ENCODE measurements at places on chromosomes 11 and 22.

DNA sequence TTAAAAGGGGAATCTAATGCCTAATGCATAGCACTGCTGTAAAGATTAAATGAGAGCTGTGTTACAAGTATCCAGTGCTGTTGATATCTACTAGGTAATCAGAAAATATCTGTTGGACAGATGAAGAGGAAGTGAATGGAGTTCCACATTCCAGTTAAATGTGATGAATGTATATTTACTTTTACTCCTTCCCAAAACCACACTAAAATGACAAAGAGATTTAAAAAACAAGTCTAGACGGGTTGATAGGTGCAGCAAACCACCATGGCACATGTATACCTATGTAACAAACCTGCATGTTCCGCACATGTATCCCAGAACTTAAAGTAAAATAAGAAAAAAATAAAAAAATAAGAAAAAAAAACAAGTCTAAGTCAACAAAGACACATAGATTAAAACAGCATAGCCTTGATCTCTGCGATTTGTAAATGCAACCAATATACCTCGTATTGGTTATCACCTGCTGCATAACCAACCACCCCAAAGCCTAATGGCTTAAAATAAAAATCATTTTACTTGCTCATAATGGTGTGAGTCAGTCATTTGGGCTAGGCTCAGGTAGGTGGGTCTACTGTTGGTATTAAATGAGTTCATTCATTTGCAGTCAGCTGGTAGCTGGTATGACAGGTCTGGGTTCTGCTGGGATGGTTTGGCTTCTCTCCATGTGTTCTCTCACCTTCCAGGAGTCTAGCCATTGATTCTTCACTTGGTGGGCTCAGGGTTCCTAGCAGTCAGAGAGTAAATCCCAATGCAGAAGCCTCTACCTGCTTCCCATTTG is 39.7 kb upstream of the SLC6A5 start:
- no peak for DNase-seq

GRCh38 chr11:118304568-118305248 is at the start of gene CD3E:
TSS of gene CD3E (plus strand) at chr11:118304730. CDS start at chr11:118304953, 223 bp downstream.
- no peak for DNase-seq

DNA sequence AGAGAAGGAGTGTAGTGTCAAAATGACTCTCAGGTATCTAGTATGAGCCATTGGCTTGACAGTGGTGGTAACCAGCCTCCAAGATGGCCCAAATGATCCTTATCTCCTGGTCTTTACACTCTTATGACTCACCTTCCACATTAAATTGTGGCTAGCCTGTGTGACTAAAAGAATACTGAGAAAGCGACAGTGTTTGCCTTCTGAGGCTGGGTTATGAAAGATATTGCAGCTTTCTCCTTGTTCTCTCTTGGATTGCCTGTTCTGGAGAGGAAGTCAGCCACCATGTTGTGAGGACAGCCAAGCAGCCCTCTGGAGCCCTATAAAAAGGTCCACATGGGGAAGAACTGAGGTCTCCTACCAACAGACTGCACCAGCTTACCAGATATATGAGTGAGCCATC is 15.8 kb downstream of the C11orf71 start:
- DNase-seq: no peak

DNA sequence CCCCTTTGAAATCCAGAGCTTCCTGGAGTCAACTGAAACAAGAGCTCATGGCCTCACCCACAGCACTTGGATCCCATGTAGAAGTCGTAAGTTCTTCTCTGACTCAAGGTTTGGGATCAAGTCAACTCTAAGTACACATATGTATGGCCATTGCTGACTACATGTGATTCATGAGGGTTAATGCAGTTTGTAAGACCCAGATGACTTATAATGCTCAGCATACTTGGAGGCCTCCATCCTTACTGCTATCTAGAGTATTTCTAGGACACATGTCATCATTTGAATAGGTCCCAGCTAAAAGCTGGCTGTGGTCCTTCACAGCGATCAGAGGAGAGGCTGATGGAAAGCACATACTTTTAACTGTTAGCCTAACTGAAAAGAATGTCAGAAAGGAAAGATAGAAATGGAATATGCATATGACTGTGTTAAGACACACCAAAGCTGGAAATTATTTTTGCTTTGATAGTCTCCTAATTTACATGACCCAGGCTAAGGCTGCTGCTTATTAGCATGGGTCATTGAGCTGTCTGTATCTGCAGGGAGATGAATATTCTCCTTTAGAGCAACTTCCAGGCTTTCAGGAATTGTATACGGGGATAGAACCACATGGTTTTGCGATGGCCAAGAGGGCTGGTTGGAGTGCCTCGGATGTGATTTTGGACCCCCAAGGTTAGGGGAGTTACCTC is 76.3 kb downstream of the NTM start:
- no peak for DNase-seq

GRCh38 chr11:21888814-21889213 is 304.1 kb upstream of the ANO5 start:
- DNase-seq: no peak

DNA sequence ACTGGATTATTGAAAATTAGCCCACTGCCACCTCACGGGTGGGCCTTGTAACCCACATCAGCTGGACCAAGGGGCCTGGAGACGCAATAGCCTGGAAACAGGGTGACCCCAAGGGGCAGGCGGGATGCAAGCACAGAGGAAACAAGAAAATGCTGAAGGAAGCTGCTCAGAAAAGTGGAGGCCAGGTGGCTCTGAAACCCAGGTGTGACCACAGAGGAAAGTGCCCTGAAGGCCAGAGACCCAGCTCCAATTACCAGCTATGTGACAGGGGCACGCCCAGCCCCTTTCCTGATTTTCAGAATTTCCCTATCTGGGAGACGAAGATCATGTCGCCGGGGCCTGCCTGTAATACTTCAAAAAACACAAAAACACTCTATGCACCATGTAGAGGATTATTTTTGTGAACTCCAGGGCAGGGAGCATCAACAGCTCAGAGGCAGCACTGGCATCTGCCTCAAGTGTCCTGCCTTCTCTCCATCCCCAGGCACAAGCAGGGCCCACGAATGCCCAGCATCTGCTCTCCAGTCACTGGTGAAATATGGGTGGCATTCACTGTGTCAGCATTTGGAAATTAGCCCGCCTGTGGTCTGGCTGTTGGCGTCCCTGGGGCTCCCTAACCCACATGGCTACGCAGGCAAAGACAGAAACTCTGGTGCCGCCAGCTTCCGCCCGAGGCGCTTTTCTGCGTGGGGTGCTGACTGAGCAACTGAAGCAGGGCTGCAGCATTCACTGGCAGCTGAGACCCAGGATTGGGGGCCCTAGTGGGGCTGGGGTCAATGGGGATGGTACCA is 6.3 kb downstream of the KCNJ1 start:
- no peak for DNase-seq

GRCh38 chr11:60124802-60125432 is 36.5 kb downstream of the MS4A2 start:
- no peak for DNase-seq

DNA sequence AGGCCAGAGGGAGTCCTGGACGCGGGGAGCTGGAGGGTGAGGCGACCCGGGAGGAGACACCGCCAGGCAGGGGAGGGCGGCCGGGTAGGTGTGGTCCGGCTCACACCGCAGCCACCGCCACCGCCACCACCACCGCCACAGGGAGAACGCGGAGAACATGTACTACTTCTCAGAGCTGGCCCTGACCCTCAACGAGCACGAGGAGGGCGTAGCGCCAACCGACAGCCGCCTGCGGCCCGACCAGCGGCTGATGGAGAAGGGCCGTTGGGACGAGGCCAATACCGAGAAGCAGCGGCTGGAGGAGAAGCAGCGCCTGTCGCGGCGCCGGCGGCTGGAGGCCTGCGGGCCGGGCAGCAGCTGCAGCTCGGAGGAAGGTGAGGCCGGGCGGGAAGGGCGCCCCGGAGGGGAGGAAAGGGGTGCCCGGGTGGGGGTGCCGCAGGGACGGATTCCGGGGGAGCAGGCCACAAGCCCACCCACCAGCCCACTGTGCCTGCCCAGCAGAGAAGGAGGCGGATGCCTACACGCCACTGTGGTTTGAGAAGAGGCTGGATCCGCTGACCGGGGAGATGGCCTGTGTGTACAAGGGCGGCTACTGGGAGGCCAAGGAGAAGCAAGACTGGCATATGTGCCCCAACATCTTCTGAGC is 62.8 kb downstream of the MORC2 start:
- no peak for DNase-seq

GRCh38 chr22:18066181-18066859 is 11.5 kb upstream of the PEX26 start:
- no peak for DNase-seq

GRCh38 chr11:47111318-47111804 is 65.3 kb downstream of the ARFGAP2 start:
- no peak for DNase-seq

DNA sequence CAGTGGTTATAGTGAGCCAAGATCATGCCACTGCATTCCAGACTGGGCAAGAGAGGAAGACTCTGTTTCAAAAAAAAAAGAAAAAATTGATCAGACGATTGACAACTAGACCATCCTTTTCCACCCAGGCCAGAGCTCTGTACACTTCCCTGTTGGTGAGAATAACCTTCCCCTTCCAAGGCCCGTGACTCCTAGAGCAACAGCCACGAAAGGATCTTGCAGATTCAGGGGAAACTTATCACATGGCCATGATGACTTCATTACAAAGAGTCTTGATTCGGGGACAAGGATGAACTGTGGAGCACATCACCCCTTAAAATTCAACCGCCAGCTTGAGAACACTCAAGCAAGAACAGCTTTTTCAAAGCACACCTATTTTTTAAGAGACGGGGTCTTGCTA is 10.3 kb downstream of the CD5 start:
- DNase-seq: no peak

DNA sequence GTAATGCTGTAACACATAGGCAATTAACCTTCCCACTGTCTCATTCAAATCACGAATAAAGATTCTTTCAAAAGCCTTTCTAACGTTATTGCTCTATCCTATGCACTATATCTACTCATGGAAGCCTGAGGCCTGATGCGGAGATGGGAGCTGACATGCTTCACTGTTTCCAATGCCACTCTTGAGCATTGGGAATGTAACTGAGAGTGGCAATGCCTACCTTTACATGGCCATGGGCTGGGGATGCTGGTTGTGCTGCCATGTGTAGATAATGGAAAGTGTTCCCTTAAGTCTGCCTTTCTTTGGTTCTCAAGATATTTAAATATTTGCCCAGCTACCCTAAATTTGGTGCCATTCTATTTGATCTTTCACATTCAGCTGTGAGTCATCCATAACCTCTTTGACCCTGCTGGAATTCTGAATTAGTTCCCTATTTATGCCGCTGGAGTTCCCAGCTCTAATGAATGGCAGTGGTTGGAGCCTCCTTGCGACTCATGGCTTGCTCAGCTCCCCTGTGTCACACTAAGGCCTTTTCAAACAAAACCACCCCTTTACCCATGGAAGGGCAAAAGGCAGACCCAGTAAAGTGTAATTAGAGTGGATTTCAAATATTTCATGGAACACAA is 21.4 kb upstream of the DKK3 start:
- DNase-seq: no peak

GRCh38 chr11:19519912-19520641 is 192.6 kb upstream of the NAV2 start:
- DNase-seq: no peak

DNA sequence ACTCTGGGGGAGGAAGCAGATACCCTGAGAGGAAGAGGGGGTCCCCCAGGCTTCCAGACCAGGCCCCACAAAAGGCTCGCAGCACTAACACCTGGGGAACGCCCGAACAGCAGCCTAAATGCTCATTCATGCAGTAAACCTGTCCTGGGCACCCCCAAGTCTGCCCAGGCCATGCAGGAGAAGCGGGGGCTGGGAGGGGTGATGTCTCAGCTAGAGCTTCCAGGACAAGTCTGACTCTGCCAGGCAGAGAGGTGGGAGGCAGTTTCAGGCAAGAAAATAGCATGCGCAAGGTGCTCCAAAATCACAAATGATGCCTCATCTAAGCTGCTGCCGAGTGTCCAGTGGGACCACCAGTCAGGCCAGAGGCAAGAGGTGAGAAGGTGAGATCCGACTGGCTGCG is 14.6 kb downstream of the CABP7 start:
- no peak for DNase-seq

- no peak for DNase-seq
These were observed 28.9 kb upstream of the CARS1 start for GRCh38 chr11:3086114-3086513.

DNA sequence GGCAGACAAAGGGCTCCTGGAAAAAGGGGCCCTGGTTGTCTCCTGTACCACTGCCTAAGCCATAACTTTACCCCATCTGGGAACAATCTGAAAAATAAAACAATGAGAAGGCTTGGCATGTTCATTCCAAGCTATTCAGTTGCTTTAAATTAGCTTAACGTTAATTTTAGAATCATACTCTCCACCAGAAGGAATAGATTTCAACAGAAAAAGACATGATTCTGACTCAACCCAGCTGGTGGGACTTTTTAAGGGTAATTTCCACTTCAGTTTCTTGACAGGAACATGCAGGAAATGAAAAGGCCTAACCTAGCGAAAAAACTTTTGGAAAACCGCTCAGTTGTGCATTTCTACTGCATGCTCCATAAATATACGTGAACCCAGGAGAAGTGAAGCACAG is 7.9 kb downstream of the SF3A1 start:
- DNase-seq: no peak

GRCh38 chr11:124638500-124638899 is 15.8 kb downstream of the TBRG1 start:
- no peak for DNase-seq

DNA sequence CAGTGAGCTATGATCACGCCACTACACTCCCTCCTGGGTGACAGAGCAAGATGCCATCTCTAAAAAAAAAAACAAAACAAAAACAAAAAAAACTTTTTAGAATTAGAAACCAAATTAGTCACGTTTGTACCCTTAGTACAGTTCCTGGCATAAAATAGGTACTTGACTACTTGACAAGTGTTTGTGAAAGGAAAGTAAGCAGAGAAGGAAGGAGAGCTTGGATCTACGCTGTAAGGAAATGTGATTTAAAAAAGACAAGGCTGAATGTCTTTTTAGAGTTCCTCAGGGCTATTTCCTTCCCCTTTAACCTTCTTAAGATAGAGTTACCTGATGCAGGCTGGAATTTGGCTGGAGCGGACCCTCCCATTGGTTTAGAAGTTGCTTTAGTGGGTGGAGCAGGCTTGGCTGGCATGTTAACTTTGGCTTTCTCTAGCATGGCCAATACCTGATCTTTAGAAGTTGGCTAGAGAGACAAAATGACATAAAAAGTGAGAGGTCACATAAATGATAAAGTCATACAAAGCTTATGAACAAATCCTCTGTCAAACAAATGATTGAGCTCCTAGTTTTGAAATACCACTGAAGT is 50.7 kb downstream of the F2 start:
- no peak for DNase-seq

GRCh38 chr11:119445379-119445778 is 22.4 kb upstream of the THY1 start:
- no peak for DNase-seq

- no peak for DNase-seq
These were observed 9.8 kb downstream of the PRDM11 start for GRCh38 chr11:45156201-45156600.

GRCh38 chr11:64484191-64485022 is 106.6 kb upstream of the SLC22A12 start:
- no peak for DNase-seq

GRCh38 chr11:101019870-101020269 is 109.7 kb downstream of the PGR start:
- no peak for DNase-seq
